AG08395 (cell line): ENCODE measurements at places on chromosomes 1 and 21.

DNA sequence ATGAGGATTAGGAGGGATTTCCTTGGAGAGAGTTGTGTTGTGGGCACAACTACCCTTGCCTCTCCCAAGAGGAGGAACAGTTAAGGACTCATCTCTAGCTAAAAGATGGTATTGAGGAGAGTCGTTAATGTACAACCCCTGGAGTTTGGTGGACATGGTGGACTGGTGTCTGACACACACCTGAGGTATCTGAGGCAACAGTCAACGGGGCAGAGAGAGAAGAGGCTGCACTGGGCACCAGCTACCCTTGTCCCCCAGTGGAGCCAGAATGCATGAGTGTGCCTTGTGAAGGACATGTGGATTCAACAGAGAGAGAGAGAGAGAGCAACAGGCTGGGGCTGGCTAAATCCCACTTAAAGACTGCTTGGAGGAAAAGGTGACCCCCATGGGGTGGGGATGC, 13.0 kb downstream of the RAB7B start:
- no peak for DNase-seq

GRCh38 chr1:16073490-16074119, at the start of gene FAM131C:
Gene FAM131C, minus strand, starts transcription at chr1:16073651. Its CDS starts 209 bp downstream, at chr1:16073442.
- peak; percentile 76 for DNase-seq

GRCh38 chr1:201100169-201100930, 11.9 kb downstream of the CACNA1S start:
- no peak for DNase-seq

DNA sequence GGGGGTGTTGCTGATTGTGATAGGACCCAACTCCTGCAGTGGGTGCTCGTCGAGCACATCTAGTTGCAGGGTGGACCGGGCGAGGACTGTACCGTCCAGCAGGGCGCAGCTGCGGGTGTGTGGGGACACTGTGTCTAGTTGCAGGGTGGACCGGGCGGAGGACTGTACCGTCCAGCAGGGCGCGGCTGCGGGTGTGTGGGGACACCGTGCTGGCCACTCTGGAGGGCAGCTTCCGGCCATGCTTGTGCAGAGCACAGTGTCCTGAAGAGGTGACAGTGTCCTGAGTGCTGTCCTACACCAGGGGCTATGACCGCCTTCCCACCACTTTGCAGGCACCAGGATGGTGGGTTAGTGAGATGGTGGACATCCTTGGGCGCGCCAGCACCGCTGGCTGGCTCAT, 4.6 kb upstream of the TRPM2 start:
- DNase-seq, result no peak

DNA sequence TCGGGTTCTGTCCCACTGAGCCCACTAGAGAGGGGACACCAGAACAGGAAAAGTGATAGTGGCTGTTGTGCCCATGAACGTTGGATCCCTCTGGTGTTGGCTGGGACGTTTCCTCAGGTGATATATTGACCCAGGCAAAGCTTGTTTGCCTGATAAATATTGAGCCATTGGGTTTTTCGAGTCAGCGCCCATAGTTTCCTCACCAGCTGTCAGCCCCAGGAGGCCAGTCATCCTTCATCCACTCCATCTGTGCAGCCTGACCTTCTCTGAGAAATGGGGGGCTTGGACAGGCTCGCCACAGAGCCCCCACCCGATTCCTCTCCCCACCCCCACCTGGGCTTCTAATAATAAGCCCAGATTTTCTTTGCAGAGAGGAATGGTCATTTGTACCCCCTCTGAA, 13.3 kb downstream of the DISP3 start:
- DNase-seq, result no peak

- DNase-seq, result no peak
Measured at GRCh38 chr1:41833519-41834000, 85.2 kb downstream of the HIVEP3 start.

DNA sequence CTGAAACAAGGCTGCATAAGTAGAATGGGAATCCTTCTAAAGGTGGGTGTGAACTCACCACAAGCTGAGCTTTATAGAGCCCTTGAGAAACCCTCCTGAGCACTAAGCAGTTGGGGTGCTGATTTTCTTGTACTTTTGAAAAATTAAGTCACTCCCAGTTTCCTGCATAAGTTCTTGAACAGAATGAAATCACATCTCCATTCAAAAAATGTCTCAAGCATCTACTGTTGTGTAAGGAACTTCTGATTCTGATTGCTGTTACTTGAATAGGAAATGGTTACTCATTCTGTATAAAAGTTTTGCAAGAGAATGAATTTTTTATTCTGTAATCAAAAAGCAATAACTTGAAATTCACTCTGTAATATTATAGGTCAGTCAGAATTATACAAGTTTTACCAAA, 50.8 kb upstream of the WNT2B start:
- no peak for DNase-seq

DNA sequence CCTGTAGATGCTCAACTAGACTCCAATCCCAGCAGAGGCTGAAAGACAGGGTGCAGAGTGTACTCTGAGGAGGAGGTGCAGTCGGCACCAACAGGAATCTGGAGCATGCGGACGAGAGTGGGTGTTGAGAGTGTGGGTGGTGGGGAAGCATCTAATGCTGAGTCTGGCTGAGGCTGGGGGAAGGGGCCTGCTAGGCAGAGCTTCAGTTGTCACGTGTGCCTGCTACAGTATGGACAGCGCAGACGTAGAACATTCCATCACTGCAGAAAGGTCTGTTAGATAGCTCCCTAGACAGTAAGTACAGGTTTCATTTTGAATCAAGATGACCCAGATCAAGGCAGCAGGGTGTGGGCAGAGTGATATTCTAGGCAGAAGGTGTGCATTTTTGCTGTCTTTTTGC, 23.1 kb downstream of the SNAP47 start:
- no peak for DNase-seq

DNA sequence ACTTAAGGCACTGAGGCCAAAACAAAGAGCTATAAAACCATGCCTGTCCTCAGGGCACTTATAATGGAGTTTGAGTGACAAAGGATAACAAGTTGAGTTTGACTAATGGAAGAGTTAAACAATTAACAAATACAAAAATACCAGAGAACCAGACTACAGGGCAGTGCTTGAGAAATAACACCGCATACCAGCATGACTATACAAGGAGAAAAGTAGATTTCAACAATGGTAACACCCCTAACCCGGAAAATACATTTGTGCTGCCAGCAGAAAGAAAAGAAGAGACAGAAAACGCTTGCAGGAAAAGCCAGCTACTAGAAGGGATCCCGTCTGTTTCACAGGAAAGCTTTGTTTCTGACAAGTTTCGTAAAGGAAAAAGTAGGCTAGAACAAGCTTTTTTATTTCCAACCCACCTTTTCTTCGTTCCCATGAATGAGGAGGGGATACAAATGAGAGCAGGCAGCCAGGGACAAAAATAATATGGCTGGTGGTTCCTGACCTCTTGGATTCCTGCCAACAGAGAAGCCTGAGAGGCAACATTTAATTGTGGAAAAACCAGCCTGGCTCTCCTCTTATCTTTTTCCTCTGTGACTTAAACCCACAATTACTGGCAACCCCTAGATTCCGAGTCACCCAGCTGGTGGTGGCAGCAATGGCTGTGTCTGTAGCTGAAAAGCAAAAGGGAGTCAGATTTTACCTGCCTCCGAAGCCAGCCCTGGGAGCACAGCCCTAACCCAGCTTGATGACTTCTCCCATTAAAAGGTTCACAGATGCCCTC, 56.5 kb downstream of the WLS start:
- no peak for DNase-seq

DNA sequence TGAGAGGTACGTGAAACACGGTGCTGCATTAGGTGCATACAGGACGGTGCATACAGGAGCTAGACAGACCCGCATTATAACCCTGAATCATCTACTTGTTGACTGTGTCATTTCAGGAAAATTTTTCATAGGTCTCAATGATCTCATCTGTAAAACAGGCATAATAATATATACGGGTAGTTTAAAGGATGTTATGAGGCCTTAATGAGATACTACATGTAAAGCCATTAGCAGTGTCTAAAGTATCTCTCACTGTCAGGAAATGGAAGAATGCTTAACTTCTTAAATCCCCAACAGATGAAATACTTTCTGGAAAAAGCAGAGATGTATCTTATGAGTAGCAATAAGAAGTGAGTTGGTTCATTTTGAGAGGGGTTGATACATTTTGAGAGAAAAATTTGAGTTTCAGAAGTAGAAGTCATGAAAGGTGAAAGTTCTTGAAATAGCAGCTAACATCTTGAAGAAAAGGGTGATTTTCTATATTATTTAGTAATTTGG, 669.6 kb downstream of the PTPRC start:
- DNase-seq, result no peak

DNA sequence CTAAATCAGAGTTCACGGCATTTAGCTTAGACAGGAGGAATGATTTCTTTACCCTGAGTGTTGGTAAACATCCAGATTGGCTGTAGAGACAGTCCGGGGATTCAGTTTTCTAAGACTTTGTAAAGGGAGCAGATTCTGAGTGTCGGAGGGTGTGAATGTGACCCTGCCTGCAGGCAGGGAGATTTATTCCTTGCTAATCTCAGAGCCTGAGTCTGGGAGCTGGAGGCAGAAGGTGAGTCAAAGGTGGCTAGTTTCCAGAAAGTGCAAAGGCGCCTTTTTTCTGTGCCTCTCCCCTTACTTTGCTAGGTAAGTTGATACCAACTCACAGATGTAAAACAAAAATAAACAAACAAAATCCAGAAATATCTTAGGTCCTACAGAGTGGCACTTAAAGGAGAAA, 11.7 kb downstream of the ATP1B1 start:
- DNase-seq, result no peak

DNA sequence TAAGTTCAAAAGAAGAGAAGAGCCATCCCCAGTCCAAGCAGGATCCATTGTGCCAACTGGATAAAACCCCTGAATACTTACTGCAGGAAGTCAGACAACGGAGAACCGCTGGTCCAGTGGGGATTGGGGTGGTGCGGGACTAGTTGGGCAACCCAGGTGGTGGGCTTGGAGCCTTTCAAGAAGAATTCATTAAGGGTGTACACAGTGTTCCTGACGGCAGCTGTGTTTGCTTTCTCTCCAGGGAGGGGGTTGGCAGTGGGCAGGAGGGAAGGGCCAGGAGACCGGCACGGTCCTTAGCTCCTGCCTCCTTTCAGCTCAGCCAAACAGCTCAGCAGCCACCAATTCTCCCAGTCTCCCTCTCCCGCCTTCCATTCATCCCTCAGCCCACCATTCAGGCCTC, 7.1 kb upstream of the CDK18 start:
- no peak for DNase-seq

- no peak for DNase-seq
Measured at GRCh38 chr21:35227786-35228185, 178.7 kb upstream of the RUNX1 start.

- no peak for DNase-seq
Measured at GRCh38 chr1:175830500-175830899, 87.1 kb upstream of the TNR start.

GRCh38 chr21:26117324-26117971, 53.1 kb downstream of the APP start:
- DNase-seq, result no peak

DNA sequence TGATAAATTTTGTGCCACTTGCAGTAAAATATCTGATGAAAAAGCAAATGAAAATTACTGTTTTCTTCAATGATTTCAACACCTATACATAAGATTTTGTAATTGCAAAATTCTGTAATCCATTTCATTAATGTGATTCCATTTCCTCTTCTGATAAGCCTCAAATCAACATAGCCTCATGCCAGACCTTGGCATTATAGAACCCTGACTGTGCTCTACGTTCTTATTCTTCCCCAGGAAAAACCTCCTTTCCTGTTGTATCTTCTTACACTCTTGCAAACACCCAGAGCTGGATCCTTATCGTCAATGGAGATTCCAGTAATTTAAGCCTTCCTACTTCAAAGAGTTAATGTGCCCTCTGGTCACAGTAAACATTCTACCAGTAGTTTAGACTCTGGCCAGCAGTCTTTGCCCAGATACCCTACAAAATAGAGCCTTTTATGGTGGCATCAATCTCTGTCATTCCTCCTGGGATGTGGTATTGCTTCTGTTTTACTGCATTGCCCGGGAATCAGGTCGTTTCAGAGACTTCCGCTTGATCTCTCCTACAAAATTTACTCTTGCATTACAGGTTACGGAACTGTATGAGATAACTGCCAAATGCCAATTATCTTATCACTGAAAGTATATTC, 48.5 kb upstream of the CHRM3 start:
- DNase-seq, result no peak

- no peak for DNase-seq
Measured at GRCh38 chr1:229226796-229227195, 44.1 kb upstream of the RAB4A start.

DNA sequence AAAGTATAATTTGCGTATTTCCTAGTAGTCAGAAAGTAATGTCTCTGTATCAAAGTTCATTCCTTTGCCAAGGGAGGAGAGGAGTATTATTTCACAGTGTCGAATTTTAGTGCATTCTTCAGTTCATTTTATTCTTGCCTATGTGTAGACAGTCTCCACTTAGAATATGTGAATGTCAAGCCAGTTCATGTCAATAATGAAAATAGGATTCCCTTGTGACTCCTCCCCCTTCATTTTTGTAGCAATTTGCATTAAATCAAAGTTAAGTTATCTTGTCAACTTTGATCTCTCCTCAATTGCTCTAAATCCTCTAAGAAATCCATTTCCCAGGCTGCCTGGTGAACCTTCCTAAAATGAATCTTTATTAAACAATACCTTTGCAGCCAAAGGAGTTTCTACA, 179.1 kb downstream of the SLC44A5 start:
- no peak for DNase-seq

GRCh38 chr21:46194374-46195334, 10.4 kb upstream of the SPATC1L start:
- no peak for DNase-seq

DNA sequence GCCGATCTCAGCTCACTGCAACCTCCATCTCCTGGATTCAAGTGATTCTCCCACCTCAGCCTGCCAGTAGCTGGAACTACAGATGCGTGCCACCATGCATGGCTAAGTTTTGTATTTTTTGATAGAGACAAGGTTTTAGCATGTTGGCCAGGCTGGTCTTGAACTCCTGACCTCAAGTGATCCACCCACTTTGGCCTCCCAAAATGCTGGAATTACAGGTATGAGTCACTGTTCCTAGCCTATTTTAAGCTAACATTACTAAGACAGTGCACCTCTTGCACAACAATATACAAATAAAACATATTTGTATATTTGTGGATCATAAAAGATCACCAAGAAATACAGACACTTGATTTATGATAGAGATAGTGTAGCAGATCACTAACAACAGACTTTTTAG, 139.1 kb downstream of the DUSP10 start:
- DNase-seq, result no peak

GRCh38 chr1:203500279-203500678, 6.3 kb downstream of the OPTC start:
- DNase-seq, result no peak

- no peak for DNase-seq
Measured at GRCh38 chr1:68358439-68358838, 91.3 kb downstream of the RPE65 start.

GRCh38 chr1:111030590-111030989, 66.9 kb upstream of the LRIF1 start:
- DNase-seq, result peak; percentile 54

- DNase-seq, result no peak
Measured at GRCh38 chr1:5934058-5934884, 58.0 kb downstream of the NPHP4 start.

DNA sequence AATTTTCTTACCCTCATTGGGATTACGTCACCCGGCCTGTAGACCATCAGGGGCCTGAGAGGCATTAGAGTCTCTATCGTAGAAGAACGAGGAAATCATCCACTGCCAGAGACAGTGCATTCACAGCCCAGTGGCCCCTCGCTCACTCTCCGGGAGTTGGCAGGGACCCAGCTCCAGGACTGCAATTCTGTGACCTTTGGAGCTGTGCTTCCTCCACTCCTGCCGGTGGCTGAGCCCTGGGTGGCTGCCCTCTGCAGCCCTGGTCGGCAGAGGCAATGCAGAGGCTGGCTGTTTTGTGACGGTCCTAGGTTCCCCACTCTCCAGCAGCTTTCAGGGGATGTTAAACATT, 12.7 kb downstream of the SLC37A1 start:
- DNase-seq, result no peak
